ENCODE measurements at places on chromosomes 7 and 10.

- DNase-seq, result peak; percentile 20
These were observed 63.3 kb downstream of the IMMP2L start for GRCh38 chr7:111499027-111499426.

DNA sequence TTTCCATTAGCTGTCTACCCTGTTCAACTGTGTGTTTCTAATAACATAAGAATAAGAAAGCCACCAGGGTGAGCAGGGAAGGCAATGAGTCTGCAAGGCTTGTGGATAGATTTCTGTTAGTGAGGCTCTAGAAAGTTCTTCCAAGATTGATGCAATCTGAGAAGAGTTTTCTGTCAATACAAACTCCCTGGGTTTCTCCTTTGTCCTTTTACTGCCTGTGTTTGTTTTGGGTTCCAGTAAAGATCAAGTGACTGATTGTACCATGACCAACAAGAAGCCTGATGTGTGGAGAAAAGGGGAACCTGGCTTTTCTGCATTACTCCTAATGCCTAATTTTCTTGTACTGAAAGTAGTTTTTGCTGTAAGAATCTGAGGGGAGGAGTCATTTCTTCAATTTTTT lies 139.9 kb downstream of the CFTR start:
- DNase-seq, result no peak

DNA sequence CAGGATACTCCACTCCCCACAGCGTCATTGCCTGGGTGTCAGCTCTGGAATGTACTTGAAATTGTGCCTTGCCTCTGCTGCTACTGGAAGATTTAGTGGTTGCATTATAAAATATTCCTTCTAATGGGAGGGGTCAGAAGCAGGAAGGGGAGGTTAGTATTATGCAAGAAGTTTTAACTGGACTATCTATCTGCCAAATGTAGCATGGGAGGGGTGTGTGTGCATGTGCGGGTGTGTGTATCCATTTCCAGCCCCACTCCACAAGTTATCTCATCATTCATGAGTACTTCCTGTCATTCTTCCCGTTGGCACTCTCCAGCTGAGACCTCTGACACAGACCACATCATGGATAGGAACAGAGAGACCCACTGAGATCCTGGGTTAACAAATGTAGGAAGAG lies 13.4 kb downstream of the MBL2 start:
- DNase-seq, result no peak

DNA sequence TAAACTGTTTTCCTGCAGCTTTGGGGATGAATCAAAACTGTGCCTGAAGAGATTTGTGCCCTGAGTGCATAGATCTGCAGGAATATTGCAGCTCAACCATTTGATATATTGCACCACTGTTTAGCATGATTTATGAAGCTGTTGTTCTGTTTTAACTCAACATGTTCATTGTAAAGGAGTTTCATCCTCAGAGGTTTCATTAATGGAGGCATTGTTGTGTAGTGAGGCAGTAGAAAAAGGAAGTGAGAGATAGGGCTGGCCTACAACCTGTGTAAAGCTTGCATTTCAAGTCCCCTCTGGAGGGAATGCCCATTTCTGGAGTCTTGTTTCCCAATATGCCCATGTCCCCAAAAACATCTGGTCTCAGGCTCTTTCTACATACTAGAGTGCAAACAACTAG lies 67.5 kb downstream of the DNAJC12 start:
- no peak for DNase-seq

DNA sequence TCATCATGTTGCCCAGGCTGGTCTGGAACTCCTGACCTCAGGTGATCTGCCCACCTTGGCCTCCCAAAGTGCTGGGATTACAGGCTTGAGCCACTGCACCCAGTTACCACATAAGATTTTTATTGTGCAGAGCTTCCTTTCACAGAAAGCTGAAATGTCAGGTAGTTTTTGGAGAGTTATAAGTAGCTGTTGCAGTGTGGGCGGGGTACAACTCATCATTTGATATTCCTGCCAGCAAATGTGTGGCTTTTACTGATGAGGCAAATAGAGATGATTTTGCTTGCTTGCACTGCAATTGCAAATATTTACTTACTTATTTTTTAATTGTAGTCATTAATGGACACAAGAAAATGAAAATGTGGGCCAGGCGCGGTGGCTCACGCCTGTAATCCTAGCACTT lies 32.4 kb downstream of the NKX2-3 start:
- DNase-seq, result no peak

DNA sequence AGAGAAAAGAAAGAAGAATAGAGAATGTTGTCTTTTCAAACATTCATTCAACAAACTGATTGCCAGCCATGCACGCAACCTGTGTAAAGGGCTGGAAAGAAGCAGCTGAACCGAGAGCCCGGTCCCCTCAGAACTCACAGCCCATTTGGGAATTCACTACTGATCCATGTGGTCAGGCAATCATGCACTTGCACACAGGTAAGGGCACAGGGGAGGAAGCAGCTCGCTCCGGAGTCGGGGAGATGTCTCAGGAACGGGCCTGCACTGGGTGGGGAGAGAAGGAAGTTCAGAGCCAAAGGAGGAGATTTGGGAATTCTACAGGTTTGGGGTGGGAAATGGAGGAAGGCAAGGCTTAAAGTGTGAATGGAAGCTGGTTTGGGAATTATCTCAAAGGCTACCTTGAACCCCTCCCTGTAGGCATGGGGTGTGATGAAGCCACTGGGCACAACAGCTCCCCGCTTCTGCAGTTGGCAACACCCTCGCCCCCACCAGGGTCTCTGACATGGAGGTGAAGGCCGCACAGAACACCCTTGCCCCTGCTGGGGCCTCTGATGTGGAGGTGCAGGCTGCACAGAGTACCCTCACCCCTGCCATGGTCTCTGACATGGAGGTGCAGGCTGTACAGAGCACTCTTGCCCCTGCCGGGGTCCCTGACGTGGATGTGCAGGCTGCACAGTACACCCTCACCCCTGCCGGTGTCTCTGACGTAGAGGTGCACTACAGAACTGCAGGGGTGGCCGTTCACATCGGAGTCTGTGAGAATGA lies 194.4 kb upstream of the RNF32 start:
- no peak for DNase-seq

DNA sequence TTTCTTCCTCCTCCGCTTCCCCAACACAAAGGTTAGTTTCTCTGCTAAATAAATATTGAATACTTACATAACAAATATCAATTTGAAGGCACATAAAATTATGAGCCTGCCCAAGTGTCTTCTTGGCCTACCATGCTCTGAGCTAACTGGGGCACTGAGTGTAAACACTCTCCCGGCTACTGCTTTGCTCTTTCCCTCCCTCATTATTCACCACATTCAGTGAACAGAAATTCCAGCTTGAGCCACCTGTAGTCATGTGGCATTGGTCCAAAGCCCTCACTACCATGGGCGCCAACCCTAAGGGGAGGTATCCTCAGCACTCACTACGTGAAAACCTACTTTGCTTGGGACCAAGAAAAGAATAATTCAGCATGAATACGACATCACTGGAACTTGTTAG lies 409.0 kb downstream of the KCNMA1 start:
- DNase-seq, result no peak

DNA sequence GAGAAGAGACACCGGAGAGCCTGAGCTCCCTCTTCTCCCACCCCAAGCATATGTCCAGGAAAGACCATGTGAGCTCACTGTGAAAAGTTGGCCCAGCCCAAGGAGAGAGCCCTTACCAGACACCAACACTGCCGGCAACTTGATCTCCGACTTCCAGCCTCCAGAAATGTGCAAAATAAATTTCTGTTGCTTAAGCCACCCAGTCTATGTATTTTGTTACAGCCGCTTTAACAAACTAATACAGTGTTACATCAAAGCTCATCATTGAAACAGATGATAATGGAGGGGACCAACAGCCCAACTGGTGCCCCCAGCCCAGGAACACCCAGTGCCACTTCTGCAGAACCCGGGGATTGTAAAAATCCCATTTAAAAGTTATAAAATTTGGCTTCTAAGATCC lies 18.9 kb downstream of the RGR start:
- no peak for DNase-seq

GRCh38 chr10:78750418-78750817 lies 318.3 kb upstream of the ZMIZ1 start:
- DNase-seq, result no peak

- no peak for DNase-seq
These were observed 52.6 kb upstream of the CAPZA2 start for GRCh38 chr7:116809636-116810266.

DNA sequence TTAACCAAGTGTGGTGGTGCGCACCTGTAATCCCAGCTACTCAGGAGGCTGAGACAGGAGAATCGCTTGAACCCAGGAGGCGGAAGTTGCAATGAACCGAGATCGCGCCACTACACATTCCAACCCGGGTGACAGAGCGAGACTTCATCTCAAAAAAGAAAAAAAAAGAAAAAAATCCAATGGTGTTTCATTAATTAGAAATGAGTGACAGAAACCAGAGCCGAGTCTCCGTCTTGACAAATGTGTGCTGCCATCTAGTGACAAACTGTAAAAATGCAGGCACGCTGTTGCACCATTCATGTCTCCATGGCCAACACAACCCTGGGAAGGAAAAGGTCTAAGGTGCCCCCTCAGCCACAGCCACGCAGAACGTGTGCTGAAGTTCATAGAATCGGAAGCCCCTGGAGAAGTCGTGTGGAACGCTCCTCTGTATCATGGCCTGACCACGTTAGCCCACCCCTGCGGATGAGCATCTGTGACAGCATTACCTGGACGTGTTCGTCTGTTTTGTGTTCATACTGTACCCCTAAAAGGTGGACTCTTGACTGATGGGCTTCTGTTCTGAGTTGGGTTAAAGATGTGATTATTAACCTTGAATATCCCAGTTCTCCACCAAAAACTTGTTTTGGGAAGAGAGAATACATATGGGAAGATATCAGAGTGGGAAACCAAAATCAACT lies 94.9 kb downstream of the LYZL2 start:
- peak; percentile 77 for DNase-seq

DNA sequence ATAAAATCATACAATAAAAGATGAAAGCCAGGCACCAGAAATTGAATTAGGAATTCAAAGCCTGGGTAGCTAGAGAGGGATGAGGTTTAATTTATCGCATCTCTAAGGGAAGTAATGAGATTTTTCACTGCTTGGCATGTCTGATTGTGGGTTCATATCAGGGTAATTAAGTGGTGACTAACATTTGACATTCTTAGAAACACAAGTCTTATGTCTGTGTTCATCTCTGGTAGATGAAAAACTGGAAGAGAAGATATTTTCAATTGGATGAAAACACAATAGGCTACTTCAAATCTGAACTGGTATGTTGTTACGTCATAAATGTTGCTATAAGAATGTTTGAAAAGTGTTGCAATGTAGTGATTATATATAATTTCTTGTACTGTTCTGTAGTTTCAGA lies 36.8 kb upstream of the ARMS2 start:
- no peak for DNase-seq

DNA sequence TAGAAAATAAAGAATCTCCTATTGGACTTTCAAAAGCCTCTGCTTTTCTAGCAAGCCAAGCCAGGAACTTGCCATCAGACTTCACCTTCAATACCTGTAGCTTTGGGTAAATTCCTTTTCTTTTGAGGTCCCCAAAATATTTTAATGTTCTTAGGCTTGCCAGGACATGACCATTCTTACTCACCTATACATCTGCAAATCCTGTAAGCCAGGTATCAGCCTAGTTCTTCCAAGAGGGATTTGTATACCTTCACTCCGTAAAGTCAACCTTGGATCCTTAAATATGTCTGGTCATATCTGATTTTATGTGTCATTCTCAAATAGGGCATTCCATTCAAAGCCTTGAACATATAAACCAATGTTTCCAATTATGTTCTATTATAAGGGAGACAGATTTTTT lies 210.6 kb upstream of the CELF2 start:
- DNase-seq, result no peak

Measured in activated T-cell treated with anti-CD3 and anti-CD28 coated beads, Interleukin-2, amount 50 U/mL, for 48 hours (primary cell).